ENCODE measurements at places on chromosomes 1 and 21.

DNA sequence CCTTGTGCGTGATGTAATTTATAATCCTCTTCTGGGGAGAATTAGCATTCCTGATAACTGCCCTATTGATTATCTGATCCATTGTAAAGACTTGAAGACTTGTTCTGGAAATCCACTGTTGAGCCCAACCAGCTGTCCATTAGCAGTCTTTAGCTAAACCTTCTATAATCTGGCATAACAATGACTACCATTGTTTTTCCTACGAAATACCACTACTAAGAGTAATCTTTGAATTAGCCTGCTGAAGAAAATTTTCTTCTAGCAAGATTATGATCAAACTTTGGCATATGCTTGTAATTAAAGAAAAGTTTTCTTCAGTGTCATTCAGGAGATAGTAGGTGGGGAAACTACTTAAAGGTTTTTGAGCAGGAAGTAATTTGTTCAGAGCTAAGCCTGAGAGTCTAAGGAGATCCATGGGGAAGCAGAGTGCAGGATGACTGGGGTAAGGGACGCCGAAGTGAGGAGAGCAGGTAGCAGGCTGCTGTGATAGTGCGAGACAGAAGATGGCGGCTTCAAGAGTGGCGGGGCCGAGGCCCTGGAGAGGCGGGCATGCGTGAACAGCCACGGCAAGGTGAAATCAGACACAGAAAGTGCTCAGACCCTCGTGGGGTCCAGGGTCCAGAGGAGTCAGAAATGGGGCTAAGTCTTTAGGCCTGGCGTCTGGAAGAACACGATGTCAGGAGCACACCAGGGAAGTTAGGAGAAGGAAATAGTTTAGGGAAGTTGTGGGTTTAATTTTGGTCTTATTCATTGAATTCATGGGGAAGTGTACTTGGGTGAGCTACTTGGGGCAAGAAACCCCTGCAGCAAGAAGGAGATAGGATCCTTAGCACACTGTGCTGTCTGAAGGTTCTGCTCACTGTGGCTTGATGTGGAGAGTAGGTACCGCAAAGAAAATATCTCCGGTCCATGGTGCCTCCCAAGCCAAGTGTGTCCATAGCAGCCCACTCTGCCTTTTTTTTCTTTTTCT lies 112.6 kb upstream of the ADAR start:
- DNase-seq, result no peak

GRCh38 chr21:23217597-23217996 lies 2219.4 kb downstream of the NCAM2 start:
- DNase-seq, result no peak

- DNase-seq, result no peak
Observed at GRCh38 chr1:13824626-13825025, 124.6 kb downstream of the PRDM2 start.

GRCh38 chr1:219882096-219882495 lies 46.3 kb downstream of the SLC30A10 start:
- DNase-seq, result no peak

GRCh38 chr1:17053086-17053684 lies 647 bp downstream of the SDHB start:
- DNase-seq, result no peak

DNA sequence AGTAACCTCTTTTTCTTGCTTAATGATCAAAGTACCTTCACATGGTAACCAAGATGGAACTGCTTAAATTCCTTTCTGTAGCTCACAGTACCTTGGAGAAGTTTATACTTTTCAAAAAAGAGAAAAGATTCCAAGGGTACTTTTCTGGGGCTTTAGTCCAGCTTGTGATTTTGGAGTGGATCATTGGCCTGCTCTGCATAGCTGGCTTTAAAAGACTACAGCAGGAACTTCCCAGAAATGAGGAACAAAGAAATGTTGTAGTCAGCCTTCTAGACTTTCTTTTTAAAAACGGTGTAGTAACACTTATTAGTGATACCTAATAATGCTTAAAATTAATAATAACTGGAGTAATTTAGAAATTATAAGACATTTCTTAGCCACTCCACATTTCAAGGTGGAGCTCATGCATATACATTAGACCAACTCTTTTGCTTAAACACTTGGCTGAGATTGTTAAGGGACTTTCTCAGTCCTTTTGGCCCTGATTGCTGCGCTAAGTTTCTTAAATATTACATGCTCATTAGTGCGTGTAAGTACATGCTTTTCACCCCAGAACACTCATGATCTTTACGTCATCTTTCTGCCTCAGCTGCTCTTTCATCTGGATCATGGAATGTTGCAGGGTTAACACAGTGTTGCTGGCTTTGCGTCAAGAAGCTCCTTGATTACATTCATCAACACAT lies 57.3 kb downstream of the SDCCAG8 start:
- no peak for DNase-seq

DNA sequence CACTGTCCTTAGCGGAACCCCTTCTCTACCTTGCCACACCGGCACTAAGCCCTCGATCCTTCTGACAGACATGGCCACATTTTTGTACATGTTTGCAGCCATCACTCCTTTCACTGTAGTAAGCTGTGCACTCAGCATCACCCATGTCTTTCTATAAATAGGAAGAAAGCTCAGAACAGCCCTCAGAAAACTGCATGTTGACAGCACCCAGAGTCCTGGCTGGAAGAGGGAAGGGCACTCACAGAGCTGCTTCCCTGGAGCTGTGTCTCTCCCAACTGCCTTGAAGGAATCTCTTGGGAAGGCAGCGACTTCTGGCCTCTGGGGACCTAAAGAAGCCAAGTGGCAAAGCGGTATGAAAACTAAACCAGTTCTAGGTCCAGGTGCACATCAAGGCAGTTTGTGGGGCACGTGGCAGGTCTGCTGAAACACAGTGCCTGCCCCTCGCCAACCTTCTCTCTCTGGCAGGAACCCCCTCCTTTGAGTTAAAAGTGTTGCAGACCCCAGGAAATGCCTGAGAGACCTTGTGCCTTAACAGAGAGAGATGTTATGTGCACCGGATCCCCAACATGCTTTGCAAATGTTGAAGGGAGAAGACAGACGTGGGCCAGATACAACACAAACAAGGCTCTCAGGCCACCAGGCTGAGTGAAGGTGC lies 41.9 kb upstream of the H6PD start:
- no peak for DNase-seq

Data from epithelial cell of prostate (primary cell).